ENCODE measurements at places on chromosomes 4 and X. TPM values are rescaled to one million over a fixed set of nuclear protein-coding genes. Genes with fewer than 3 reads are reported as not detected.

Gene FAM47E
- total RNA-seq: 4.0 TPM

Gene SYNPO2
- total RNA-seq: 428 TPM

Gene FAT1
- 215 TPM for total RNA-seq

Gene SMR3B
- not detected for total RNA-seq

Gene KDR
- total RNA-seq: 68.6 TPM

Gene GLOD5
- total RNA-seq: not detected

Gene AGTR2
- total RNA-seq: 34.6 TPM

Gene INPP4B
- total RNA-seq: 53.9 TPM

Gene TENM3
- 26.6 TPM for total RNA-seq

Gene PRDM5
- total RNA-seq: 76.5 TPM

Gene GPR78
- 3.6 TPM for total RNA-seq

Gene TMPRSS11B
- not detected for total RNA-seq

Gene AKAP14
- not detected for total RNA-seq

Gene C4orf51
- total RNA-seq: not detected

Gene TASL
- total RNA-seq: 2.6 TPM

Gene GYPB
- 5.8 TPM for total RNA-seq

Gene KIAA1210
- 0.69 TPM for total RNA-seq

Gene CLGN
- total RNA-seq: 4.8 TPM

Gene IBSP
- total RNA-seq: not detected

Gene LONRF3
- 3.4 TPM for total RNA-seq

Gene SPATA4
- 0.11 TPM for total RNA-seq

Gene DNASE1L1
- total RNA-seq: 11.9 TPM

Gene ZCCHC18
- 3.3 TPM for total RNA-seq

Gene EGFL6
- total RNA-seq: 28.9 TPM

Gene TMEM156
- total RNA-seq: 0.74 TPM

Gene ZDHHC15
- 8.0 TPM for total RNA-seq

Gene USP46
- 28.2 TPM for total RNA-seq

Gene ANKRD50
- total RNA-seq: 149 TPM

Gene VCX2
- not detected for total RNA-seq

Gene PNMA6F
- not detected for total RNA-seq

Gene CASK
- total RNA-seq: 71.2 TPM

All from urinary bladder (tissue), 4 donors.